ENCODE measurements at places on chromosomes 7 and 10.

- DNase-seq: peak; percentile 57
Observed at GRCh38 chr10:17023386-17024298, 106.0 kb downstream of the CUBN start.

DNA sequence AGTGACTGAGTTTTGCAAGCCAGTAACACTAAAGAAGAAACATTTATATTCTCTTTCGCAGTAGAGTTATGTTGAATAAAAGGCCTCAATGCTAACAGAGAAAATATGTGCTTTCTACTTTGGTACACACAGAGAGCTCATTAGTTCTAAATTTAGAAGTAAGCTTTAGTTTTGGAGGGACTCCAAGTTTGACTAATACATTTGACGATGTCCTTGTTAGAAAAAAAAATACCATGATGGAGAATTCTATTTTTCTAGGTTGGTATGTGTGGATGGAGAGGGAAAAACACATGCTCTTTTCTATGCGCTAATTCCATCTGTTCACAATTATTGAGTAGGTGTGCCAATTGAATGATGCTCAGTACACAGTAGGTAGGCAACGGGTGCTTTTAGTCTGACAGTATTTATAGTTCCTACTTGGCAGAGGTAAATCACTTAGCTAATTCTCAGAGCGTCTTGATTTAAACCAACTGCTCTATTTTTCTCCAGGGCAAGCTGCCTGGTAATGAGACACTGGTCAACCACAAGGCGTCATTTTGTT is 327.2 kb upstream of the AKR1E2 start:
- no peak for DNase-seq

- no peak for DNase-seq
Observed at GRCh38 chr10:87976101-87976743, 112.8 kb downstream of the PTEN start.

DNA sequence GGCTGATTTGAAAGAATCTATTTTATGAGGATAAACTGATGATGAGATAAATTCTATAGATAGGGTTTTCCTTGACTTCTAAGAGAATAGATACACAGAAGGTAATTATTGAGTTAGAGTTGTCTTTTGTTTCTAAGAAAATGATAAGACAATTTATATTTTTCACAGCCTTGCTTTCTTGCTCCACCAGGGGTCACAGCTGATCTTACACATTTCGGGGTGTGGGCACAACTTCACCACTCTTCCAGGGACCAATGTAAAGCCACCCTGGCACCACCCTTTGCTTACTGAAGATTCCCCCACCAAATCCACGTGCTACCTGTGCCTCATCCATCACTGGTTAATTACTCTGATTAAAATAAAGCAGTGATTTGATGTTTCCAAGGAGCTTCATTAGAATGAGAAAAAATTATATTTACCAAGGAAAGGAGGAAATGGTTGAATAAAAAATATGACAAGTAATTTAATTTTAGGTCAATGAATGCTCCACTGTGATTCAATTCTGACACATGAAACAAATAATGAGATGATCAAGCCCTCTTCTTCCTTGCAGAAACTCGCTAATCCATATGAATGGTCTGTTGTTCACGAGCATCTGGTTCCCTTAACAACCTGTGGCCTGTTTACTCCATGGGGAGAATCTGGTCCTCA is 177.3 kb upstream of the TNS3 start:
- no peak for DNase-seq

GRCh38 chr7:56105508-56105907 is 768 bp downstream of the CHCHD2 start:
- no peak for DNase-seq
